ENCODE measurements at places on chromosomes 13 and 19. TPM values are rescaled to one million over a fixed set of nuclear protein-coding genes. Genes with fewer than 3 reads are reported as not detected.

Gene GET3
- total RNA-seq = 122 TPM

Gene STXBP2
- total RNA-seq = 10.1 TPM

Gene WDR87
- total RNA-seq = not detected

Gene ZNF681
- total RNA-seq = 1.3 TPM

Gene LRP3
- total RNA-seq = 22.2 TPM

Gene CYP2F1
- not detected for total RNA-seq

Gene TDRD3
- total RNA-seq = 8.8 TPM

Gene IGFL1
- total RNA-seq = not detected

Gene KCNC3
- total RNA-seq = not detected

Gene DAND5
- not detected for total RNA-seq

Gene CBY2
- not detected for total RNA-seq

Gene CEACAM16
- not detected for total RNA-seq

Gene TPTE2
- total RNA-seq = not detected

Gene RPS15
- total RNA-seq = 3,222 TPM

Gene KLK3
- not detected for total RNA-seq

Gene CLC
- total RNA-seq = not detected

Gene TBXA2R
- 3.4 TPM for total RNA-seq

Gene ZNF555
- 3.3 TPM for total RNA-seq

Gene RAB20
- total RNA-seq = 2.8 TPM

Gene DIS3
- 19.0 TPM for total RNA-seq

Gene MATK
- not detected for total RNA-seq

Gene KIRREL2
- under 0.01 TPM for total RNA-seq

Gene GAPDHS
- not detected for total RNA-seq

Gene CATSPERD
- not detected for total RNA-seq

Gene LILRB2
- not detected for total RNA-seq

Gene ZIM2
- not detected for total RNA-seq

Gene RPS16
- 1,802 TPM for total RNA-seq

Gene TTC9B
- not detected for total RNA-seq

Gene ASF1B
- total RNA-seq = 56.5 TPM

Gene CARM1
- total RNA-seq = 41.0 TPM

Measured in bronchus fibroblast of lung (primary cell).